Activated CD4-positive, alpha-beta memory T cell treated with anti-CD3 and anti-CD28 coated beads for 36 hours (primary cell): ENCODE measurements at places on chromosomes 11 and 22. TPM values are rescaled to one million over a fixed set of nuclear protein-coding genes. Genes with fewer than 3 reads are reported as not detected.

PDGFB gene
- total RNA-seq: 11.7 TPM

FAM111A gene
- total RNA-seq: 87.6 TPM

C11orf16 gene
- total RNA-seq: not detected

BACE1-AS gene
- total RNA-seq: 3.9 TPM

DNA sequence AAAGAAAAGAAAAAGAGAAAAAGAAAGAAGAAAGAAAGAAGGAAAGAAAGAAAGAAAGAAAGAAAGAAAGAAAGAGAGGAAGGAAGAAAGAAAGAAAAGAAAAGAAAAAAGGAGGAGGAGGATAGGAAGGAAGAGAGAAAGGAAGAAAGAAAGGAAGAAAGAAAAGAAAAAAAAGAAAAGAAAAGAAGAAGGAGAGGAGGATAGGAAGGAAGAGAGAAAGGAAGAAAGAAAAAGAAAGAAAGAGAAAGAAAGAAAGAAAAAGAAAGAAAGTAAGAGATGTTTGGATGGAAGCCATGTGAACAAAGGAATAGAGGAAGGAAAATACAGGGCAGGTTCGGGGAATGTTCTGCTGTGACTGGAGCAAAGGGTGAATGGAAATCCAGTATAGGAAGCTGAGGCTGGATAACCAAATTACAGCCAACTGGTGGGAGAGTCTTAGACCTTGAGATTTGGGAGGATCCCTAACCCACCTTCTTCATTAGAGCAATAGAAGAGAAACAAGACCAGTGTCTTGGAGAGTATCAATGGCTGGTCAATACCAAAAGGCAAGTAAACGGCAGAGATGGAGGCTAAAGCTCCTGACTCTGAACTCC, 94.9 kb downstream of the RASSF10 start:
- no peak overlapping the region for H3K4me3 ChIP-seq
- no peaks in the 10 kb centered on the region for H3K36me3 ChIP-seq
- H3K27ac ChIP-seq: no peak overlapping the region

GRCh38 chr11:27660171-27660570, 40.1 kb downstream of the BDNF start:
- no peak for DNase-seq
- H3K4me1 ChIP-seq: no peaks in the 10 kb centered on the region
- no peak overlapping the region for H3K27ac ChIP-seq
- no peaks in the 10 kb centered on the region for H3K27me3 ChIP-seq
- no peak overlapping the region for H3K4me3 ChIP-seq
- H3K36me3 ChIP-seq: peaks cover 16% of the 10 kb centered on the region

DNA sequence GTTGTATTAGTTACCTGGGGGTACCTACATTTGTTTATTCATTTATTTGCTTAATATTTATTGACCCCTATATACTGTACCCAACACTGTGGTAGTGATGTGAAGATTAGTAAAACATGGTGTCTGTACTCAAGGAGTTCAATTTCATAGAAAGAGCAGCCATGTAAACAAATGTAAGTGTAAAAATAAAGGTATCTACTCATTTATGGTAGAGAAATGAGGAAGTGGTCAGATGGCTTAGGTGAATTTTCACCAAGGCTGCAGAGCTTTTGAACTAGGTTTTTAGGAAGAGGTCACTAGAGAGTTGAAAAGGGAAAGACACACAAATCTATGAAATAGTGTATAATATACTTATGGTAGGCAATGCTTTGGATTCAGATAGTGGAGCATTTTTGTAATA, 11.1 kb downstream of the CTR9 start:
- H3K36me3 ChIP-seq: peaks cover 30% of the 10 kb centered on the region
- H3K27ac ChIP-seq: no peak overlapping the region
- H3K4me3 ChIP-seq: no peak overlapping the region
- H3K4me1 ChIP-seq: no peaks in the 10 kb centered on the region
- H3K27me3 ChIP-seq: no peaks in the 10 kb centered on the region
- no peak for DNase-seq

GRCh38 chr22:22196018-22196533, 48.5 kb upstream of the VPREB1 start:
- no peak overlapping the region for H3K27ac ChIP-seq
- H3K4me1 ChIP-seq: peaks cover 3% of the 10 kb centered on the region

GRCh38 chr11:86931548-86932258, 23.5 kb downstream of the FZD4 start:
- no peak overlapping the region for H3K4me3 ChIP-seq
- DNase-seq: no peak
- no peaks in the 10 kb centered on the region for H3K36me3 ChIP-seq
- H3K27ac ChIP-seq: no peak overlapping the region
- H3K27me3 ChIP-seq: no peaks in the 10 kb centered on the region
